ENCODE measurements at places on chromosomes 7 and 10. TPM values are rescaled to one million over a fixed set of nuclear protein-coding genes. Genes with fewer than 3 reads are reported as not detected.

IPMK gene
- 3.9 TPM for total RNA-seq

ABCC2 gene
- 114 TPM for total RNA-seq

GPNMB gene
- total RNA-seq: 4.6 TPM

TMEM176B gene
- total RNA-seq: not detected

PILRA gene
- 3.3 TPM for total RNA-seq

CALHM1 gene
- not detected for total RNA-seq

CNTNAP2 gene
- 0.02 TPM for total RNA-seq
